ENCODE measurements at places on chromosomes 5 and 9.

DNA sequence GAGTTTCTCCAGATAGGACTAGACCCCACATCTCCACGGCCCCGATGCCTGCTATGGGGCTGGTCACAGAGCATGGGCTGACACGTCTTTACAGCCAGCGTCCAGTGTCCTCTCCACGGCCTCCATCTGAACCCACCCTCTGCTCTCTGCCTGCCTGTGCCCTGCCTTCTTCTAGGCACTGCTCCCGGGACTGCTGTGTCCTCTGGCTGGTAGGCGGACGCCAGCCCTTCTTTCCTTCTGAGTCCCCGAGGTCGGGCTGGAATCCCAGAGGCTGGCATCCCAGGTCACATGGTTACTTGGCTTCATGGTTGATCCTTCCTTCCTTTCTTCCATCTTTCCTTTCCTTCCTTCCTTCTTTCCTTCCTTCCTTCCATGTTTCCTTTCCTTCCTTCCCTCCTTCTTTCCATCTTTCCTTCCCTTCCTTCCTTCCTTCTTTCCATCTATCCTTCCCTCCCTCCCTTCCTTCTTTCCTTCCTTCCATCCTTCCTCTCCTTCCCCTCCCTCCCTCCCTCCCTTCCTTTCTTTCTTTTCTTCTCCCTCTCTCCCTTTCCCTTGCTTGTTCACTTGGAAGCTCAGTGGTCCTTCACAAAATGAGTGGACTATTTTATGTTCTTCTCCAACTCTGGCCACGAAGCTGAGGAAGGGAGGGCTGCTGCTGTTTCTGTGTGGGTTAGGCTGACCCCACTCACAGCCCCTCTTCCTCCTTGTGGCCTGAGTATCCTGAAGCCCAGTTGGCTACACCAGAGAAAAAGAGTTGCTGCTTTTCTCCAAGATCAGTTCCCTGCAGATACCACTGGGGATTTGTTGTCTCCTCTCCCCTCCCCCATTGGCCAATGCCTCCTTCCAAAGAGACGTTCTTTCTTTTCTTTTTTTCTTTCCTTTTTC lies 66.8 kb upstream of the NEURL1B start:
- DNase-seq, result no peak

DNA sequence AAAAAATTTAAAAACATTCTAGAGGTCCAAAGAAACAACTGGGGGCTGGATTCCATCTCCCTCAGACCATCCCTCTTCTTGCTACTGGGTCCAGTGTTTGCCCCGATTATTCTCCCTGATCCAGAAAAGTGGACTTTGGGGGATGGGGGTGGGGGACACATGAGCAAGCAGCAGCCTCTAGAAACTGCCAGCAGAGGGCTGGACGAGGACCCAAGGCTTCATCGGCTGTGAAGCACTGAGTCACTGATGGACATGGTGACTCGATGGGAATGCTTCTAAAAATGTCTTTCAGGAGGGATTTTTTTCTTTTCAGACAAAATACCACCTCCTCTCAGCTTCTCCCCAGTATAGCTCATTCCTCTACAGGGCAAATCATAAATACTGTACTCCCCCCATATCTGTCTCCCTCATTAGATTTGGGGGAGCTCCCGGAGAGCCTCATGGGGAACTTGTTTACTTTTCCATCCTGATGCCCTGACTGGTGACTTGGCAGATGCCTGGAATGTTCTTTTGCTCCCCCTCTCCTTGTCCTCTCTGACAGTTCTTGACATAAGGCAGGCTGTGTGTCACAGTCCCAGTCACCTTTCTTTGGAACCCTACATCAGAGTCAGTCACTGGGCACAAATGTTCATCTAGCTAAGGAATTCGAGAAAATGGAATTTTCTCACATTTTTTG lies 67.2 kb upstream of the STC2 start:
- peak; percentile 38 for DNase-seq

GRCh38 chr5:17206021-17206420 lies 11.4 kb upstream of the BASP1 start:
- DNase-seq, result no peak

GRCh38 chr9:135402739-135403695 lies 76.6 kb upstream of the PPP1R26 start:
- no peak for DNase-seq

DNA sequence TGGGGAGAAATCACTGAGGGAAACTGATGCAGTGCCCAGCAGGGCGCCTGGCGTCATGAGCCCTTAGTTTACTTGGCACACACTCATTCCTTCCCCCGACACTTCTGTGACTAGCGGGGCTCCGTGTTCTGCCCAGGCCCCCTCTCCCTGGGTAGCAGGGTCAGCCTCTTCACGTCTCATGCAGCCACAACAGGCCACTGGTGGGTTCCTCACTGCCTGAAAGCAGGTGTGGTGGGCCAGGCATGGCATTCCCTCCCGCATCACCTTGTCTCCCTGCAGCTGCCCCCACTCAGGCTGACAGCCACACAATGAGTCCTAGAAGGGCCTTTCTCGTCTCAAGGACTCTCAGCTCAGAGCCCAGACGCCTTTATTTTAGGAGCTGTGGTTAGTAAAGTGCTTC lies 51.1 kb upstream of the CPLX2 start:
- no peak for DNase-seq

- no peak for DNase-seq
Observed at GRCh38 chr5:179454356-179454755, 96.0 kb upstream of the RUFY1 start.

DNA sequence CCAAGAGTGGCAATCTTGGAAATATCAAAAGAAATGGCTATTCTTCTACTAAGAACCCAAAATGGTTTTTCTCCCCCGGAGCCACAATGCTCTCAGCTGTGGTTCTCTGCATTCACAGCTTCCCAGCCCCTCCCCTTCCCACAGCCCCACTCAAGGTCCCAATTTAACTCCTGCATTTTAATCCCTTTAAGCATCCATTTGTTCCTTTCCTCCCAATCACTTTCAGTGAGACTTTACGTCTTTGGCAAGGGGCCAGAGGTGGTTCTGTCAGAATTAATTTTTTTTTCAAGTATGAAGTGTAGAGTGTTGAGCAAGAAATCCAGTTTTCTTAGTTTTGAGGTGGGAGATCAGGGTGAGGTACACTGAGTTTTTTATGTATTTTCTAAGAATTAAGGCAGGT lies 256.9 kb downstream of the GLIS3 start:
- no peak for DNase-seq

GRCh38 chr9:33466565-33467495 lies 6.9 kb downstream of the NOL6 start:
- DNase-seq, result peak; percentile 57

- peak; percentile 40 for DNase-seq
Observed at GRCh38 chr5:126098330-126099017, 324.7 kb upstream of the GRAMD2B start.

DNA sequence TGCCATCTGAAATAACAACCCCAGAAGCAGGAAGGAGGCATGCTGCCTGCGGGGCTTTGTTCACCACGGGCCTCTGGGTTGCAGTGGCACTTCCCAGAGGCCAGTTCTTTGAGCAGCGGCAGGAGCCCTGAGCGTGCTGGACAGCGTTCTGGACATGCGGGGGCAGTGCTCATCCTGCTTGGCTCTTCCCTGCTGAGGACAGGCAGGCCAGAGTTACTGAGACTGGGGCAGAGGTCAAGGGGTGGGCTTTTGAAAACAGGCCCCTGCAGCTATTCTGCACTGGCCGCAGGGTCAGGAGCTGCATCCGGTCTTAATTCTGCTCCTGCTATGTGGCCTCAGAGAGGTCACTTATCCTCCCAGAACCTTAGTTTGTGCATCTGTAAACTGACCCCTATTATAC lies 258.6 kb downstream of the FSTL4 start:
- no peak for DNase-seq

GRCh38 chr9:76733096-76733495 lies 31.1 kb upstream of the PCA3 start:
- no peak for DNase-seq

DNA sequence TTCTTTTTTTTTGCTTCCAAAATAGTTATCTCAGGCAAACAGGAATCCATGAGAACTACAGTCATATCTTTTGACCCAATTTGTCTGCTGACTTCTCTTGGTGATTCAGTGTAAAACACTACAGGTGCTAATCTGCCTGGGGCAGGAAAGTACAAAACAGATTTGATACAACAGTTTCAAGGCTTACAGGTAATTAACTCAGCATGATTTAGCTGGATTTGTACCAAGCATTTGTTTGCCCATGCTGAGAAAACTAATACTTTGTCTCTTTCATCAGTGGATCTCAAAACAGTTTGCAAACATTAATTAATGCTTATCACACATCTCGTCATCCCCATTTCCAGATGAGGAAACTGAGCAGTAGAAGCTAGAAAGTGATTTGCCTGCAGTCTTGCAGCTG lies 312.5 kb upstream of the SEMA6A start:
- peak; percentile 59 for DNase-seq

DNA sequence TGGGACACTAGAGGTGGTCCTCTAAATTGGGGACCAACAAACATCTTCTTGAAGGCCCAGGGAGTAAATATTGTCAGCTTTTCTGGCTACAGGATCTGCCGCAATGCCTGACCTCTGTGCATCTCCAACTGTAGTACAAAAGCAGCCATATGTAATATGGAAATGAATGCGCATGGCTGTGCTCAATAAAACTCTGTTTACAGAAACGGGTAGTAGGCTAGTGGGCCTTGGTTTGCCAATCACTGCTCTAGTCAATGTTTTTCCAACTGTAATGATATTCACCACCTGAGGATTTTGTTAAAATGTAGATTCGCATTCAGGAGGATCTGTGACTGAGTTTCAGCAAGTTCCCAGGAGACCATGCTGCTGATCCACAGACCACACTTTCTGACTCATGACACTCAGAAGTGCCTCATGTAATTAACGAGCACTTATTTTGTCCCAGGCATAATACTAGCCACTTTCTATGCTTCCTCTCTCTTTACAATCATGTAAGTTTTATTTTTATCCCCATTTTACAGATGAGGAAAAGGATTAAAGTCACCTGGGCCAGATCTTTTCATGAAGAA lies 96.9 kb downstream of the MED27 start:
- DNase-seq, result no peak

- no peak for DNase-seq
Observed at GRCh38 chr9:98432960-98433359, 177.5 kb upstream of the TBC1D2 start.

GRCh38 chr5:89584339-89584956 lies 701.5 kb upstream of the MEF2C start:
- DNase-seq, result peak; percentile 95

- no peak for DNase-seq
Observed at GRCh38 chr5:127410959-127411358, 106.5 kb upstream of the PRRC1 start.

DNA sequence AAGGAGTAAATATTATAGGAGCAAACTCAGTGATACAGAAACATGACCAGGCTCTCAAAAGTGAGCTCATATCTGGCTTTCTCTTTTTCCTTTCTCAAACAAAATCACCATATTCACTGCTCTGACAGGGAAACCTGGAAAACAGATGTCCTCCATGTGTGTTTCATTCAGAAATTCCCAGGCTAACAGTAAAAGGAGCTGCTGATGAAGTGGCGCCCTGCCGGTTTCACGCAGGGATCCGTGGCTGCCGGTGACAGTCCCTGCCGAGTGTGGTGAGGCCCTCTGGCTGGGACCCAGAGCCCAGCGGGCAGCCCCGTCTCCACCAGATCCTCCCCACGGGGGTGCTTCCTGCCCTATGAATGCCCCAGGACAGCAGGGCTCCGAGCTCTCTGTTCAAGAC lies 208.1 kb downstream of the GNA14 start:
- no peak for DNase-seq

- no peak for DNase-seq
Observed at GRCh38 chr9:137148661-137149060, 9.7 kb downstream of the GRIN1 start.

DNA sequence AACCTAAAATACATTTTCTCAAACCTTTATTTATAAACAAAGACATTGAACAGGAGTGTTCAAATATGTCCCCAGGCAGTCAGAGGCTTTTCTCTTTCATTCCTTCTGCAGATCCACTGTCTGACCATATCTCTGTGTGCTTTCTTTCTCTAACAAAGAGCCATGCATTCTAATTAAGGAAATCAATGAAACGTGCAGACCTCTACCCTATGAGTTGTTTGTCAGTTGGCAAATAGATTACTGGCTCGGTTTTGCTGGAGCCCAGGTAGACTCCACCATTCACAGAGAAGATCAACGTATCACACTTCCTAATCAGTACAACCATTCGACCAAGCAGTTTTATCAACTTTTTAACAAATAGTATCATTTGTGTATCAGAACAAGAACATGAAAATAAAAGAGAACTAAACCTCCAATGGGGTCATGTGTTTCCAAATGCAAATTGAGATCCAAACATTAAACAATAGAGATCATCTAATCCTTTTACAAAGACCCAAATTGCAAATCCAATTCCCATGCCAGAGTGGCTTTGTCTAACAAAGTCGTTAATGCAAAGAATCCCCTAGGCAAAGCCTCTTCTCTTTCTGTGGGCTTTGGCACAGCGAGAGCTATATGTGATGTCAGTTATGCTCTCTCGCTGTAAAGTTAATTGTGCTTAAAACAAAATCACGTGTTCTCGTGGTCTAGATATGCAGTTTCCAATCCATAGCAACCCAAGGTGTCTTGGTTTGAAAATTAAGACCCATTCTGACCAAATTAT lies 16.8 kb downstream of the KLF4 start:
- DNase-seq, result no peak

DNA sequence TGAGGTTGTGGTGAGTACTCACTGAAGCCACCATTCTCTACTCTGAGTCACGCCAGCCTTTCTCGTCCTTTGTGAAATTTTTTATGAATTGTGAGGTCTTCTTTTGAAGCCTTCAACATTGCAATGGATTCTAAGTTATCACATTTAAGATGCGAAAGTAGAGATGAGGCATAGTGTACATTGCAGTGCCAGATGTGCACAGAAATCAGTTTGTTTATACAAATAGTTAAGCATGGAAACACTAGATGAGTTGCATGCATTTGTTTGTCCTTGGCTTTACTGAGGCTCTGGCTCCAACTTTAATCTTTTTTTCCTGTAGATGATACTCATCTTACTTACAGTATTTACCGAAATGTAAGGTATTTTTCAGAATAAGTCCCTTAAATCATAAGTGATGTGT lies 453.7 kb upstream of the RIOK2 start:
- no peak for DNase-seq

DNA sequence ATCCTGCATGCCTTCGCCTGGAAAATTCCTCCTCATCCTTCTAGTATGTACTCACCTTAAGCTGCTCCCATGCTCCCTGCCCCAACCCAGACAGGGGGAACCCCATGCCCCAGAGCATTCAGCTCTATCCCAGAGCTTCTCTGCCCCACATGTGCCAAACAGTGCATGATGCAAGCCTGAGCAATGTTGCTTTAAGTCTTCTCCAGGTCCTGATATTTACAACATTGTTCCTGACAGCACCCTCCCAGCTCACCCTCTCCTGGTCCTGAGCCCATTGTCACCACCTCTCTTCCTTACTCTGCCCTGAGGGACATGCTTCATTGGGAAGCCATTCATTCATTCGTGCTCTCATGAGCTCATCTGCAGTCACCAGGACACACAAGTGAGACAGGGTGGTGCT lies 23.4 kb upstream of the BARX1 start:
- peak; percentile 55 for DNase-seq

GRCh38 chr9:84622981-84623380 lies 46.5 kb upstream of the NTRK2 start:
- no peak for DNase-seq

Data from epithelial cell of esophagus (primary cell).